Urothelium cell line (cell line): ENCODE measurements at places on chromosomes 13 and 19.

DNA sequence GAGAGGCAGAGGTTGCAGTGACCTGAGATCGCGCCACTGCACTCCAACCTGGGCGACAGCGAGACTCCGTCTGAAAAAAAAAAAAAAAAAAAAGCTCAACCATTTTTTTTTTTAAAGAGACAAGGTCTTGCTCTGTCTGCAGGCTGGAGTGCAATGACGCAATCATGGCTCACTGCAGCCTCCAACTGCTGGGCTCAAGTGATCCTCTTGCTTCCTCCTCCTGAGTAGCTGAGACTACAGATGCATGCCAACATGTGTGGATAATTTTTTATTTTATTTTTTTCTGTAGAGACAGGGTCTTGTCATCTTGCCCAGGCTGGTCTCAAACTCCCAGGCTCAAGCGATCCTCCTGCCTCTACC is 10.3 kb downstream of the EHD2 start:
- no peak for DNase-seq

GRCh38 chr13:73765651-73766384 is 368.4 kb downstream of the KLF12 start:
- DNase-seq: no peak

GRCh38 chr13:59088716-59089115 is 1075.0 kb downstream of the DIAPH3 start:
- no peak for DNase-seq

GRCh38 chr13:37385956-37386670 is 212.5 kb downstream of the POSTN start:
- no peak for DNase-seq

GRCh38 chr19:56611288-56611687 is 16.2 kb downstream of the ZNF71 start:
- DNase-seq: no peak

DNA sequence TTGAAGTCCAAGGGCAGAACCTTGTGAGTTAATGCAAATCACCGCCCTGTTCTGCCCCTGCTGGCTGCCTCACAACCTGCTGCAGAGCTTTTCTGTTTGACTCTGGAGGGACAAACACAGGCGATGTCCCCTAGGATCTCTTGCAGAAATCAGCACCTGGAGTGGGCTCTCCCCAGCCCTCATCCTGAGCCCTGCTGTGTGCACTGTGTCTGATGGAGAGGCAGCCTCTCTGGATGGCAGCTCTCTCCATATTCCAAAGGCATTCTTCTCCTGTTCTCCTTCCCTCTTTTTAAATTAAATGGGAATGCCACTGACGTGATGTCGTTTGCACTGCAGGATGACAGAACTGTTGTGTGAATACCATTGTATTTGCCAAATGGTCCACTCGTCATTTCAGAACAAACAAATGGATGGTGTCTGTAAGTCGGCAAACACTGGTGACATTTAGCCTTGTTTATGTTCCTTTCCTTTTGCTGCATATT is 184.1 kb downstream of the ZNF536 start:
- DNase-seq: no peak

GRCh38 chr19:18107235-18107634 is 9.7 kb downstream of the MAST3 start:
- no peak for DNase-seq

DNA sequence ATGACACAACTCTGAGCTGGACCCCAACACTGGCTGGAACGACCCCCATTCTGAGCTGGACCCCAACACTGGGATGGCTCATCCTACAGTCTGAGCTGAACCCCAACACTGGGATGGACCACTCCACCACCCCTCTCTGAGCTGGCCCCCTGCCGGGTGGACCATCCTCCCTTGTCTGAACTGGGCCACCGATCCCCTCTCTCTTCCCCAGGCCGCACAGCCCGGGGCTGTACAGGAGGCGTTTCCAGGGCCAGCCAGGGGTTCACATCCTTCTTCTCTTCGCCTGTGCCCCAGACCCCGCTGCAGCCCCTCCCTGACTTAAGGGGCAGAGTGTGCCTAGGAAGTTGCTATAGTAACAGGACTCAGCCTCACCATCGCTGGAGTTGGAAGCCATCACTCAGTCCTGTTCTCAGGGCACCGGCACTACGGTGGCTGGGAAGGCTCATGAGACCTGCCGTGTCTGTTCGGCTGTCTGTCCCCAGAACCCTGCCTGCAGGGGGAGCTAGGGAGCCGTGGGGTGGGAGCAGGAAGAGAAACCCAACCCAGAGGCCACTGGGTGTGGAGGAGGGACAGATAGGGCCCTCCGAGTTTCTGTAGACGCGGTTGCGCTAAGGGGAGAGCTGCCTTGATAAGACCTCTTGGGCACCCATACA is 3.7 kb downstream of the PRKACA start:
- peak; percentile 12 for DNase-seq

DNA sequence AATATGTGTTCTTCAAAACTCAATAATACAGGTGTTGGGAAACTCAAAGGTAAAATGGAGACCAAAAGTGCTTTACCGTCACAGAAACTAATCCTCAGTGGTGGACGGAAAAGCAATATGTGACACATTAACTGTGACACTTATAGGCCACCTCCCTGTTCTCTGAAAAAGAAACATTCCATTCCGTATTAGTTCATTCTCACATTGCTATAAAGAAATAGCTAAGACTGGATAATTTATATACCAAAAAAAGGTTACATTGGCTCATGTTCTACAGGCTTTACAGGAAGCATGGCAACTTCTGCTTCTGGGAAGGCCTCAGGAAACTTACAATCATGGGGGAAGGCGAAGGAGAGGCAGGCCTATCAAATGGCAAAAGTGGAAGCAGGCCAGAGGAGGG is 435.3 kb upstream of the HTR2A start:
- no peak for DNase-seq

DNA sequence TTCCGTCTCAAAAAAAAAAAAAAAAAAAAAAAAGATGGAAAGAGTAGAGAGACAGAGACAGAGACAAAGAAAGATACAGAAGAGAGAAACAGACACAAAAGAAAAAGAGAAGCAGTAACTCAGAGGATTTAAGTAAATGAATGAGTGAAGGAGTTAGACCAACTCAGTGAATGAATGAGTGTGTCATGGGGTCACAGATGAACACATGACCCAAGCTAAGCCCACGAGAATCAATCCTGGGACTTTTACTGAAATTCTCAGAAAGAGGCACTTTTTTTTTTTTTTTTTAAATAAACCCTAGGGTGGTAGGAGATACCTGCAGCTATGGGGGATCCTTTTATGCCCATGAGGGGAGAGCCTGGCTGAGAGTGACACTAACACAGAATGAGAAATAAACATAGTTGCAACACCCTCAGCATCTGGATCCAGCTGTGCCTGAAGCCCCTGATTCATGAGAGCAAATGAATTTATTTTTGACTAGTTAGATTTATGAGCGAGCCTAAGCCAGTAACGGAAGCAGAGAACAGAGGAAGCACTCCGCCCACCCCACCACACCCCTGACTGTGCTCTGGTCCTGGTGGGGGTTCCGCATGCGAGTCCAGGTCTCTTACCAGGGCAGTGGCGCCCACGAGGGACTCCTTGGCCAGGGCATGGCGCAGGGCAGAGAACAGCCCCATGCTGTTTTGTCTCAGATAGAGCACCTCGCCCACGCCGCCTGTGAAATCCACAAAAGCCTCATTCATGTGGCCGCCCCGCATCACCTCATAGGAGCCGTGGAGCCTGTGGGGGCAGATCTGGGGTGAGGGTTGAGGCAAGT is 4.6 kb downstream of the CAPN12 start:
- DNase-seq: no peak

GRCh38 chr19:588093-588740 is 1.5 kb upstream of the HCN2 start:
- DNase-seq: no peak

- no peak for DNase-seq
These were observed at the start of gene ARL11 for GRCh38 chr13:49627831-49628652. Gene ARL11 (plus strand): TSS chr13:49628507. CDS start chr13:49630448, 1,941 bp downstream.

GRCh38 chr19:28614634-28615545 is 598.1 kb downstream of the UQCRFS1 start:
- DNase-seq: no peak

- DNase-seq: no peak
These were observed 361.6 kb downstream of the RBM26 start for GRCh38 chr13:79044415-79044814.

GRCh38 chr13:21637296-21637695 is 33.3 kb upstream of the MICU2 start:
- peak; percentile 82 for DNase-seq

DNA sequence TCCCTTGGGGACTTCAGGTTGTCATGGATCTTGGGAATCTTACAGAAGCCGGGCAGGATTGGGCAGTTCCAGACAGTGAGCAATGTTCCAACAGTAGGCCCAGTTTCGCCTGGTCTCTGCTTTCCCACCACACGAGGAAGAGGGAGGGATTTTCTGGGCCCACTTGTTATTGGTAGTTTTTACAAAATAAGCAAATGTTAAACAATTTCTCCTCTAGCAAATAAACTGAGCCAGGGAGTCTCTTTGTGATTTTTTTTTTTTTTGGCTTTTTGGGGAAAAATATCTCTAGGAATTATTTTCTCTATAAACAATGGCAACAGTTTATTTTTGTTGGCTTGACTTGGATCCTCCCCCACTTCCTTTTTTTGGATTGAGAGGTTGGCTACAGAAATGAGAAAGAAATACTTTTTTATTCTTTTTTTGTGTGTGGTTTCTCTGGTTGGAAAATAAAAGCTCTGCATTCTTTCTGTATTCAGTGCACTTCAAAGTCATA is 89.3 kb downstream of the TM9SF2 start:
- DNase-seq: no peak

DNA sequence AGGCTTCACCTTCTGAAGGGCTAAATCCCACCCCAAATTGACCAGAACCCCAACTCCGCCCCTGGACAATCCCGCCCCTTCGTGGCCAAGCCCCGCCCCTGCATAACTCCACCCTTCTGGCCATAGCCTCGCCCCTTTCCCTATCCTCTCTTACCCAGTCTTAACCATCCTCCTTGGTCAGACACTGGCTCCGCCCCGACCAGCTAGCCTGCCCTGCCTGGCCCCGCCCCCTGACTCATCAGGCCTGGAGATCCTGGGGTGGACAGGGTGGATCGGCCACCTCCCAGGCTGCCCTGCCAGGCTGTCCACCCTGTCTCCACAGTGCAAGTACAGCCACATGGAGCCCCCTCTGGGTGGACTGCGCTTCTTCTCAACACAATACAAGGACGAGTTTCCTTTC is 8.0 kb upstream of the ZNF358 start:
- DNase-seq: peak; percentile 57

DNA sequence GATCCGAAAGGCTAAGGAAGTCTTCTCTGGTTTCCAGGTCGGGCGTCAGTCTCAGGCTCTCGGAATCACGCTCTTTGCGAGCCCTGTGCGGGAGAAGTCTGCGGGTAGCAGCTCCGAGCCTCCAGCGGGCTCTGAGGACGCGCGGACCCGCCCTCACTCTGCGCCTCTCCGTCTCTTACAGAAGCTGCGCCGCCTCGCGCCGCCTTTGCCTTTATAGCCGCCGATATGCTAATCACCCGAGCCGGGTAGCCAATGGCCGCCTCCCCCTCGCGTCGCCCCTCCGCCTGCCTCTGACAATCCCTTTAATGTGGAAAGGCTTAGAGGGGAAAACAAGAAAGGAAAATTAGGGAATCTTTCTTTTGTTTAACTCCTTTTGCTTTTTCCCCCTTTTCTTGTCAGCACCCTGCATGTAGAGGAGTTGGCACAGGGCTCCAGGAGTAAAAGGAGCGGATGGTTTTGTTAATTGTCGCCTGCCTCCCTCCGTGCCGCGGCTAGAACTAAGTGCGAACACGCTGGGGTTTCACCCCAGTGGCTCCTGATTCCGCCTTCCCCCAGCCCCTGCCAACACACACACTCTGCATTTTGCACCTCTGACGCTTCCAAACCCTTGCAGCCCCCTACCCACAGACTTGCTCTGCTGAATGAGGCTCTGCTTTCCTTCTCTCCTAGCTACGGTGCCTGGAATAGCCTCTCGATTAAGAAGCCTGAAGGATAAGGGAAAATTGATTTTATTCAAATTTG is at the start of gene PCDH8:
TSS of gene PCDH8 (minus strand) at position 186 of the 741 bp plus-strand sequence. CDS start 204 bp downstream, outside the sequence.
- DNase-seq: peak; percentile 77

DNA sequence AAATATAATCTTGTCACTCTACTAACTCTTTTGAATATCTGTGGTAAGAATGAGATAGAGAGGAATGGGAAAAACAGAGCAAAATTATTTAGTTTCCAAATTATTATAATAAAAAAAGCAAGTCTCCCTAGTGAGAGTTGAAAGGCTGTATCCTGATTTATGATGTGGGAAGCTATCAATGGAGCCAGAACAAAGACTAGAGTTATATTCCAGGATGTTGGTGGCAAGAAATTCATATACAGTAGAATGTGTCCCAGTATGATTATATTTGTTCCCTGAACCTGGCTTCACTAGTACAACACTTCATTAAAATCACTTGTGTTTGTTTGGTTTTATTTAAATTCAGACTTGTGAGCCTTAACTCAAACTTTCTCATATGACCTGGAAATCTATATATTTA is 630.3 kb downstream of the GPC5 start:
- no peak for DNase-seq

DNA sequence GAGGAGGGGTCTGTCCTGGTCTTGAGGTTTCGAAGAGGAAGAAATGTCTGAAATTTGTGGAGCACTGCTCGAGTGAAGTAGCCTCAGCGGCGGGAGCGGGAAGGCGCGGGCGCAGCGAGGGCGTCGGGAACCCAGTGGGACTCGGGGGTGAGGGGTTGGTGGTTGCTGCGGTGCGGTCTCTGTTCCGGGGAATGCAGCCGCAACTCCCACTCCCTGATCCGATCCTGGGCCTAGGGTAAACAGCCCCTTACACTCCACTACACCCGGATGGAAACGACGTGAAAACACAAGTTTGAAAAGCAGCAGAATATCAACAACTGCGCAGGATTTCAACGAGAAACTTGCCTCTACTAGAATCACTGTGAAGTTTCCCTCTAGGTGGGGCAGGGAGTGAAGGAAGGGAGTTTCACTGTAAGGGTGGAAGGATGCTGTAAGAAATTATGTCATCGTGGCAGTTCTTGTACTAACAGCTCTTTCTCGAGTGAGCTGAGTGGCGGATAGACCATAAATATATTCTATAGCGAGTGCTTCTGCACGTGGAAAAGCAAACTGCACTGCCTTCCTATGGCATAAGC is 2.0 kb upstream of the KLF12 start:
- DNase-seq: no peak

DNA sequence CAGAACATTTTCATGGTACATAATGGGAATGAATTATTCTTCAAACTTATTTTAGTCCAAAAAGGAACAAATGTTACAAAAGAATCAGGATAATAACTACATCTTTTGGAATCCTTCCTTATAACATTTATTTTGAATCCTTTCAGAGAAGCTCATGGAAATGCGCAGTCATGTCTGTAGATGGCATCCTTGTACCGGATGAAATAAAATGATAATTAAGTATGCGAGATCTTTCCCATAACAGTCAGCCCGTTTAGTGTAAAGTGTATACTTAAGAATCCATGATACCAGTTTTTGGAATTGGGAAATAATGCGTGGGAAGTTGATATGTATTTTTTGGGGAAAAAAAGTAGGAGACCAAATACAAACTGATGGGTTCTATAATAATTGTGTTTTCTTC is 418.8 kb downstream of the GPC5 start:
- DNase-seq: no peak

DNA sequence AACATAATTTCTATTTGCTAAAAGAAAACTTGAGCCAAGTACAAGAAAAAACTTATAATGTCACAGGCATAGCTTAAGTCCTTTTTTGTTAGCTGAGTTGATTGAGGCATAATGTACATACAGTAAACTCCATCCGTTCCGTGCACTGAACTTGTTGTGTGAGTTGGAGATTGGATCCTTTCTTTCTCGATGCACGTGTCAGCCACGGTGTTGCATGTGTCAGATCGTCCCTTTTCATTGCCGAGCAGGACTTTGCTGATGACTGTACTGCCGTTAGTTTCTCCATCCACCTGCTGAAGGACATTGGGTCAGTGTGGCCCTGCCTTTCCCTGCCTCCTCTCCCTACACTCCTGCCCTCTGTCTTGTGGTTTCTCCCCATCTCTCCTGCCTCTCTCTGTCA is 34.4 kb downstream of the IGFL2 start:
- DNase-seq: no peak
